Muscle of leg (tissue), 16 donors: ENCODE measurements at places on chromosomes 12 and 14.

DNA sequence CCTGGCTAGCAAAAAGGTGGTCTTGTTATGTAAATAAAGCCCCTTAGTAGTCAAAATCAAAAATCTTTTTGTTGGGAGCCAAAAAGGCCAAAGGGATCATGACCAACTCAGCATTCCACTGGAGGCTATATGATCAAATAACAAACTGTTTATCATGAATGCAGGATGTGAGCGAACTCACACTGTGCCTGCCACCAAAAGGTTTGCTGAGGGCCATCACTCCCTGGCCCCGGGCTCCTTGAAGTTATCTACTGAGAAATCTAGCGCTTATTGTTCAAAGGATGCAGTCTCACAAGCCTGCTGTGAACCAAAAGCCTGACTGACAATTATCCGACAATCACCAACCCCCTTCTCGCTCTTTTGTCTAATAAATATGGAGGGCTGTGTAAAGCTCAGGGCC is 107.2 kb upstream of the DDHD1 start:
- no peaks in the 10 kb centered on the region for H3K4me1 ChIP-seq
- H3K36me3 ChIP-seq, result no peaks in the 10 kb centered on the region
- no peaks in the 10 kb centered on the region for H3K27me3 ChIP-seq
- no peak overlapping the region for H3K27ac ChIP-seq
- no peak for DNase-seq

DNA sequence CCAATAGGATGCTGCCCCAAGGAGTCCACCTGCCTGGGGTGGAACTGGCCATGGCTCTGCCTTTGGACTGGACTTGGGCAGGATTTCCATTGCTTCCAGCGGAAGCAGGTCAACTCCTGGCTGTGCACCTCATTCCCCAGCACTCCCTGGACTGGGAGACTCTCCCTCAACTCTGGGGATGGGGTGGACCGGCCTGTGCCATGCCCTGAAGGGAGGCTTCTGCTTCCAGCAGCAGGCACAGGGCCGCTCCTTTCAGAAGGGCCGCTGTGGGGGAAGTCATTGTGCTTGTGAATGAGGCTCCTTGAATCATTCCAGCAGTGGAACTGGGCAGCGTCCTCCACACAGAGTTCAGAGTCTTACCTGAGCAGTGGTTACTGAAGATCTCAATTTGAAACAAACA is 23.0 kb downstream of the TCHP start:
- peaks cover 29% of the 10 kb centered on the region for H3K4me1 ChIP-seq
- no peak for DNase-seq
- peaks cover 39% of the 10 kb centered on the region for H3K36me3 ChIP-seq
- no peak overlapping the region for H3K4me3 ChIP-seq

- H3K36me3 ChIP-seq, result no peaks in the 10 kb centered on the region
- H3K4me1 ChIP-seq, result peaks cover 18% of the 10 kb centered on the region
- no peaks in the 10 kb centered on the region for H3K27me3 ChIP-seq
- no peak for DNase-seq
Measured at GRCh38 chr12:89547101-89547500, 21.3 kb upstream of the POC1B start.

- peaks cover 31% of the 10 kb centered on the region for H3K4me1 ChIP-seq
- H3K36me3 ChIP-seq, result no peaks in the 10 kb centered on the region
- H3K27me3 ChIP-seq, result peaks cover 52% of the 10 kb centered on the region
Measured at GRCh38 chr14:38207736-38208617, at the start of gene SSTR1. TSS of gene SSTR1 (plus strand) at chr14:38207904. CDS start at chr14:38209390, 1,486 bp downstream.

DNA sequence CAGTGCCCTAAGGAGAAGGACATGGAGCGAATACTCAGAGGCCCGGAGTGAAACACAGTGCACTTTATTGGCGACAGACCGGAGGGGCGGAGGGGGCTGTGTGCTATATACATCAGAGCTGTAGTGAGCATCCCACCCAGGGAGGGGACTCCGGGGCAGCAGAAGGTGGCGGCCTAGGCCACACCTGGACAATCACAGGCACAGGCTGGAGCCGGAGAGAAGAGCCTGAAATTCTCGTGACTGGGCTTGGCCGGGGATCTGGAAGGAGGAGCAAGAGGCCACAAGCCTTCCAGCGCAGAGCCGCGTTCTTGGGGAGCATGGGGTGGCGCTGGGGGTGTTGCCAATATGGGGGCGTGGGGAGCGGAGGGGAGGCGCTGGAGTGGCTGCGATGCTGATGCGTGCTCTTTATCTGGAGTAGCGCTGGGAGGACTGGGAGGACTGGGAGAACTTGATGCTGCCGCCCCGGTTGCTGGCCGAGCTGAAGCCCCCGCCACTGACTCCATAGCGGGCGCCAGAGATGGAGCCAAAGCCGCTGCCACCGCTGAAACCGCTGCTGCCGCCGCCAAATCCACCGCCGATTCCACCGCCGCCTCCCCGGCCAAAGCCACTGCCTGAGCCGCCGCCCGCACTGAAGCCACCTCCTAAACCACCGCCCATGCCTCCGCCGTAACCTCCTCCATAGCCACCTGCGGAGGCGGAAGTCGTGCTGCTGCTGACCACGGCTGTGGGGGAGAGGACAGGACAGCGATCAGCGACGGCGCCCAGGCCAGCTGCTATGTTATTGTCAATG is 6.1 kb downstream of the KRT3 start:
- peaks cover 36% of the 10 kb centered on the region for H3K27me3 ChIP-seq
- H3K4me3 ChIP-seq, result no peak overlapping the region
- no peak overlapping the region for H3K27ac ChIP-seq
- peaks cover 6% of the 10 kb centered on the region for H3K4me1 ChIP-seq
- DNase-seq, result peak; percentile 30

DNA sequence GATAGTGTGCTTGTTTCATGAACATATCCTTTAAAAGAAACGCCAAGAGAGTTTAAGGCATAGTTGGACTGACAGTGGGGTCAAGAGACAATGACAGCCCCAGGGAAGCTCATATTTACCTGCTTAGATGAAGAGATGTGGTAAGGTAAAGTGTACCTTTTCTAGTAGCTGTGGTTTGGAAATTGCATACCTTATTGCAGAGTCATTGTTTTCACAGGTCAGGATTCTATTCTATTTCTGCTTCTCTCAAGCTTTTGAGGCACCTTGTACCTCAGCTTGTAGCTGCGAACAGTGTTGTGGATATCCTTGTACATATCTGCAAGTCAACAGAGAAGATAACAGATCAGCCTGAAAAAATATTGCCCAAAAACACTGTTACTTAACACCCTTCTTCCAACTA is 47.7 kb downstream of the ATP6V1D start:
- peaks cover 5% of the 10 kb centered on the region for H3K36me3 ChIP-seq
- H3K4me3 ChIP-seq, result no peak overlapping the region
- no peaks in the 10 kb centered on the region for H3K27me3 ChIP-seq

GRCh38 chr12:16086462-16086861 is 175.3 kb downstream of the DERA start:
- H3K27me3 ChIP-seq, result no peaks in the 10 kb centered on the region
- H3K36me3 ChIP-seq, result no peaks in the 10 kb centered on the region
- no peak for DNase-seq

GRCh38 chr12:56593909-56594621 is 36.1 kb downstream of the BAZ2A start:
- no peak overlapping the region for H3K4me3 ChIP-seq
- H3K4me1 ChIP-seq, result peaks cover 19% of the 10 kb centered on the region
- H3K27ac ChIP-seq, result peak overlapping the region; percentile 51
- H3K36me3 ChIP-seq, result peaks cover 65% of the 10 kb centered on the region

GRCh38 chr12:52682381-52682660 is 2.1 kb upstream of the KRT1 start:
- no peak for DNase-seq
- H3K36me3 ChIP-seq, result no peaks in the 10 kb centered on the region
- H3K4me3 ChIP-seq, result no peak overlapping the region
- no peak overlapping the region for H3K27ac ChIP-seq
- no peaks in the 10 kb centered on the region for H3K4me1 ChIP-seq

GRCh38 chr14:95490138-95490509 is 26.3 kb downstream of the SYNE3 start:
- peaks cover 63% of the 10 kb centered on the region for H3K4me1 ChIP-seq
- no peak overlapping the region for H3K4me3 ChIP-seq
- H3K27me3 ChIP-seq, result no peaks in the 10 kb centered on the region

- no peak for DNase-seq
- no peaks in the 10 kb centered on the region for H3K4me1 ChIP-seq
- H3K27ac ChIP-seq, result no peak overlapping the region
- peaks cover 25% of the 10 kb centered on the region for H3K27me3 ChIP-seq
Measured at GRCh38 chr12:4951601-4952000, 41.9 kb downstream of the KCNA1 start.
